ENCODE measurements at places on chromosomes 12 and 14. TPM values are rescaled to one million over a fixed set of nuclear protein-coding genes. Genes with fewer than 3 reads are reported as not detected.
A peak's percentile ranks its signal among the peaks of the same experiment; 100 is the strongest.

HOXC6 gene
- total RNA-seq, result 0.74 TPM

GRCh38 chr14:99318091-99318958 is 46.3 kb upstream of the BCL11B start:
- no peak for DNase-seq

AQP6 gene
- total RNA-seq, result not detected

DNA sequence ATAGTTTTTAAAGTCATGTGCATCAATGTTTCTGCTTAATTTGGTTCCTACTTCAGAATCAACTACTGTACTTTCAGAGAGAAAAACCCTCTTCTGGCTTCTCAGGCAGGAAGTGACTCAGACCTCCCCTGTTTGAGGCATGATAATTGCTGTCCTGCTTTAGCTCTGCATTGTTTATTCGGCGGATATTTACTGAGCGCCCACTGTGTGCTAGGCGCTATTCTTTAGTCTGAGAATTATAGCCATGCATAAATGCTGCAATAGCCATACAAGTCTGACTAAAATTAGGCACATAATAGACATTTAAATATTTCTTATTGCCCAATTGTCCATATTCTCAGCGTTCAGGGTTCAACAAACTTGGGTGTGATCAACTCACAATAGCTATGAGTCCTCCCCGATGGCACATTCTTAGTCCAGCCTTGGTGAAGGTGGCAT is 6.1 kb upstream of the AMIGO2 start:
- DNase-seq, result no peak

DNA sequence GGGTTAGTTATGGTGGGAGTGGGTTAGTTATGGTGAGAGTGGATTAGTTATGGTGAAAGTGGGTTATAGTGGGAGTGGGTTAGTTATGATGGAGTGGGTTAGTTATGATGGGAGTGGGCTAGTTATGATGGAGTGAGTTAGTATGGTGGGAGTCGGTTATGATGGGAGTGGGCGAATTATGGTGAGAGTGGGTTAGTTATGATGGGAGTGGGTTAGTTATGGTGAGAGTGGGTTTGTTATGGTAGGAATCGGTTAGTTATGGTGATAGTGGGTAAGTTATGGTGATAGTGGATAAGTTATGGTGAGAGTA is 22.1 kb upstream of the SFSWAP start:
- no peak for DNase-seq

ANKRD33 gene
- not detected for total RNA-seq

SELPLG gene
- 15.4 TPM for total RNA-seq

SERPINA9 gene
- total RNA-seq, result not detected

DNA sequence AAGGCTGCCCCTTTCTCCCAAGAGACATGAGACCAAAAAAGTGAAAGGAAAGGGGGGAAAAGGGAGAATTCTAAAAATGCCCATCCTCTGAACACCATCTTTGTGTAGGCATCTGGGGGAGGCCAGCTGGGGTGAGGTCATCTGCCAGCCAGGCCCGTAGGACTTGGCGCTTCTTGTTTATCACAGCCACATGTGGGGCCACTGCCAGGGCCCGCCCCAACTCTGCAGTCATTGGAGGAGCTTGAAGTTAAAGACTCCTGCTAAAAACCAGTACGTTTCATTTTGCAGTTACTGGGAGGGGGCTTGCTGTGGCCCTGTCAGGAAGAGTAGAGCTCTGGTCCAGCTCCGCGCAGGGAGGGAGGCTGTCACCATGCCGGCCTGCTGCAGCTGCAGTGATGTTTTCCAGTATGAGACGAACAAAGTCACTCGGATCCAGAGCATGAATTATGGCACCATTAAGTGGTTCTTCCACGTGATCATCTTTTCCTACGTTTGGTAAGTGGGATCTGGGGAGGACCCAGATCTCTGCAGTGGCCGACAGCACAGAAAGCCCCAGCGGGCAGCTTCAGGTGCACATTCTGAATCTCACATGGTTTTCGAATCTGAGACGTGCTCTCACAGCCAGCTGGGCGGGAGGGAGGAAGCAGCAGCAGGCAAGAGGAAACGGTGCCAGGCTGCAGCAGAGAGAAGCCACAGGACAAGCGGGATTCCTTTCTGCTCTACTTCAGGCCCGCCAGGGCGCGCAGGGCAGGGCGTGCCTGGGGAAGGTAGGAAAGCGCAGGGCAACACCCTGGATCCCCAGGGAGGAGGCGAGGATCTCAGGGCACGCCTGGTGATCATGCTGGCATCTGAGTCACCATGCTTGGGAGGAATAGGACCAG is at the start of gene P2RX7:
P2RX7 (plus strand) TSS at position 276 of the 881 bp plus-strand sequence; CDS start at position 371, 95 bp downstream.
- peak; percentile 90 for DNase-seq

SERPINA1 gene
- total RNA-seq, result 41.6 TPM

IRAK4 gene
- 14.3 TPM for total RNA-seq

P2RX7 gene
- total RNA-seq, result 4.7 TPM
